Activated CD8-positive, alpha-beta memory T cell treated with anti-CD3 and anti-CD28 coated beads for 36 hours (primary cell): ENCODE measurements at places on chromosomes 5 and 9. TPM values are rescaled to one million over a fixed set of nuclear protein-coding genes. Genes with fewer than 3 reads are reported as not detected.

NPR3 gene
- not detected for total RNA-seq

F2R gene
- total RNA-seq: 16.1 TPM

LYRM7 gene
- 24.1 TPM for total RNA-seq

FOXD4L6 gene
- total RNA-seq: not detected

SLC25A2 gene
- total RNA-seq: 0.19 TPM

FCN2 gene
- not detected for total RNA-seq

PCDHB11 gene
- not detected for total RNA-seq

NR5A1 gene
- total RNA-seq: not detected

GPR151 gene
- not detected for total RNA-seq

IFNA13 gene
- not detected for total RNA-seq

TRAF1 gene
- 260 TPM for total RNA-seq

GLDC gene
- 3.1 TPM for total RNA-seq

CCNJL gene
- total RNA-seq: 0.13 TPM

QRFP gene
- not detected for total RNA-seq

MYMK gene
- total RNA-seq: not detected

SOX30 gene
- total RNA-seq: 0.29 TPM

PCDHA13 gene
- total RNA-seq: not detected

NEUROG1 gene
- total RNA-seq: not detected

SH3RF2 gene
- total RNA-seq: not detected

CNTNAP3 gene
- total RNA-seq: not detected

TEX48 gene
- total RNA-seq: not detected

SLC34A1 gene
- not detected for total RNA-seq

BARHL1 gene
- not detected for total RNA-seq

MRPL22 gene
- total RNA-seq: 87.5 TPM

PCDHB5 gene
- not detected for total RNA-seq

ZNF883 gene
- total RNA-seq: 1.0 TPM

SH2D3C gene
- total RNA-seq: 18.3 TPM

NUTM2G gene
- total RNA-seq: not detected

PCDHB8 gene
- total RNA-seq: not detected

BRINP1 gene
- not detected for total RNA-seq

FOXD4 gene
- 0.10 TPM for total RNA-seq

CD14 gene
- 0.44 TPM for total RNA-seq

TMEM267 gene
- 21.3 TPM for total RNA-seq

SPINK4 gene
- total RNA-seq: not detected

AQP3 gene
- 1.6 TPM for total RNA-seq

POMT1 gene
- 30.9 TPM for total RNA-seq

CDKN2A gene
- 3.9 TPM for total RNA-seq

UBE2D2 gene
- 264 TPM for total RNA-seq

LHX2 gene
- not detected for total RNA-seq

SEMA4D gene
- 295 TPM for total RNA-seq

TLX3 gene
- not detected for total RNA-seq

SLC23A1 gene
- total RNA-seq: 0.40 TPM

SLC2A6 gene
- total RNA-seq: 14.3 TPM

PLAC8L1 gene
- total RNA-seq: 0.46 TPM

GBA2 gene
- 40.1 TPM for total RNA-seq

MROH2B gene
- not detected for total RNA-seq

MOB3B gene
- total RNA-seq: 0.40 TPM

PCDHGB3 gene
- total RNA-seq: 0.19 TPM

SOHLH1 gene
- not detected for total RNA-seq

RAB3C gene
- total RNA-seq: not detected

HBEGF gene
- total RNA-seq: 4.4 TPM

TMEM215 gene
- total RNA-seq: not detected

PCDHB14 gene
- not detected for total RNA-seq

AQP7 gene
- not detected for total RNA-seq

OGN gene
- not detected for total RNA-seq

ZNF300 gene
- total RNA-seq: 0.71 TPM

IPO11 gene
- 76.1 TPM for total RNA-seq

URM1 gene
- total RNA-seq: 87.5 TPM

ANXA2R gene
- total RNA-seq: 1.9 TPM
